ENCODE measurements at places on chromosomes 16 and 17.

DNA sequence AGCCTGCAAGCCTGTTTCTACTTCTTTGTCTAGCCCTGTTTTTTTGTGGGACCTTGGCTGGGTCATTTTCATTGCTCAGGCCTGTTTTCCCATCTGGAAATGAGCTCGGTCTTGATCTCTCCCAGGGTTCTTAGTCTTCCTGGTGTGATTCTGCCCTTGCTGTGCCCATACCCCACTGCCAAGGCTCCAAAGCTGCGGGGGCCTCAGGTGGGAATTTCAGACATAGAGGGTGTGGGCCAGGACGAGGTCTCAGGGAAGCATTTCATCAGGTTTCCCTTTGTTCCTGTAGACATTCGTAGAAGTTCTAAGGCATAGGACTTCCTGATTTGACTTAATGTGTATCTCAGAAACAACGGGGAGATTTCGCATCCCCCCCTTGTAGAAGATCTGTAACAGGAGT, 5.8 kb downstream of the MPRIP start:
- no peak for DNase-seq

DNA sequence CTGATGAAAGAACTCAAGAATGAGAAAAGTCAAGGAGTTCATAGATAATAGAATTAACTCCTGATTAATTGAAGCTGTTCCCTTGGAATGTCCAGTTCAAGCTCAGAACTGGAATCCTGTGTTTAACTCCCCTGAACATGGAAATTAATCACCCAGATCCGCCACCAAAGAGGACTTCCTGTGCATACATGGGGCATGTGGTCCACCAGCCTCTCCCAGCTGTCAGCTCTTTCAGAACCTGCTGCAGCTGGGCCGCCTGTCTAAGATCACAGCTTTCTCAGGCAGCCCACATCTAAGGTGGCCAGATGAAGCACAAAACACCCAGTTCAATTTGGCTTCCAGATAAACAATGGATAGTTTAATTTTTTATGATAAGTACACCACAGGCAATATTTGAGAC, 203.7 kb upstream of the COX10 start:
- DNase-seq = no peak

GRCh38 chr17:33848433-33848832, 406.7 kb upstream of the CCL2 start:
- DNase-seq = no peak

DNA sequence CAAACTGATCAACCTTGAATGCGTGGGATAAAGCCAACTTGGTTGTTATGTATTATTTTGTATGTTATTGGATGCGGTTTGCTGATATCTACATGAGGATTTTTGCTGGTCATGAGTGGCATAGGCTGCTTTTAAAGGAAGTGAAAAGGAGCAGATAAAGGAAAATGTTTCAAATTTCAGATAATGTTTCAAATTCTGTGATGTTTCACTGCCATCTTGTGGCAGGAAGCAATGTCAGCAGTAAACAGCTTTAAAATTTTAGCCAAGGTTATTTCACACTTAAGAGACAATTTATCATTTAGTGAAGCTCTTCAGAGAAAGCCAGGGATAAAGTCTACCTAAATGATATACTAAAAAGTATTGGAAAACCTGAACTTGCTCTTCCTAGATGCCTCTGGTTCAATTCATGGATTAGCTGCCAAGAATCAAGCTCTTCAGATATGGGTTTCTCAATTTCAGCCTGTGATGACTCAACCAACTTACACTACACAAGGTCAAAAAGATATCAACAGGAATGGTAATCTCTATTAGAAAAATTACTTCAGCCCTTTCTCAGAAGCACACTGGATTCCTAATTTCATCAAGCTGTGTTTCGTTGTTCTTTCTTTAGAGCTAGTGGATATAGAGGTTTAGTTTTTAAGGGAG, 136.0 kb upstream of the C17orf78 start:
- DNase-seq = no peak

DNA sequence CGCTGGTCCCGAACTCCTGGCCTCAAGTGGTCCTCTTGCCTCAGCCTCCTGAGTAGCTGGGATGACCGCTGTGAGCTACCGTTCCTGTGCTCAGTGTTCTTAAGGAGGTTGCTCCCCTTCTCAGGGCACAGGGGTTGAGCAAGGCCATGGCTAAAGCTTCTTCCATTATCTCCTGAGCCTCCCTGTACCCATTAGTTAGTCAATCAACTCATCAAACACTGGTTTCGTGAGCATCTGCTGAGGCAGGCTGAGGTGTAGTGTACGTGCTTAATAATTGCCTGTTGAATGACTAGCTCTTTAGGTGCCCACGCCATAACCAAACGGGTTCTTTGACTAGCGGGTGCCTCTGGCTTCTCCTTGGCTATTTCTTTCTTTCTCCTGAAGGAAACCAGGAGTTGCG, 11.7 kb downstream of the SGCA start:
- DNase-seq = no peak

- no peak for DNase-seq
These were observed 87.8 kb downstream of the SPAG9 start for GRCh38 chr17:51032850-51033249.

GRCh38 chr16:67529582-67530012, 968 bp downstream of the RIPOR1 start:
- DNase-seq = no peak

DNA sequence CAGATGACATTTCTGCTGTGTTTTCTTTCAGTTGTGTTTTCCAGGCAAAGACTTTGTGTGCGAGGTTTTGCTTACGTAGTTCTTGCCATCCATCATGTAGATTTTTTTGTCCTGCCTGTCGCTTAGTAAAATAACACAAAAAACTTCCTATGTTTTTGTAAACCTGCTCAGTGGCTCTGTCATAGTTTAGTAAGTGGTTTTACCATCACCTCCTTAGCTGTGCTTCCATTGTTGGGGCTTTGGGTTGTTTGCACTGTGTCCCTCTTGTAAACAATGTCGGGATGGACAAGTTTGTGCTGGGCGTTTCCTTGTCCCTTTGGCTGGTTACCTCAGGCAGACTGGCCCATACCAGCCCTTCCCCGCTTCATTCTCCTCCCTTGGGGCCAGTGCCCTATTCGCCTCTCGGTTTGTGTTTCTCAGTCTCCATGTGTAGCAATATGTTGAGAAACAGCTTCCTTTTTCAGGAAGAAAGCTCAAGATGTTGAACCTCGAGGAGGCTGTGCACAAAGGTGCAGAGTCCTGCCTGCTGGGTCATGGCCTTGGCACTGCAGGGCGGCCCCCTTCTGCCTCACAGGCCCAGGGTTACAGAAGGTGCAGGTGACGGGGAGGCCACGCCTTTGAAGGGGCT, 74.6 kb downstream of the KSR1 start:
- no peak for DNase-seq

- no peak for DNase-seq
These were observed 5.6 kb upstream of the DCAF7 start for GRCh38 chr17:63544467-63545301.

DNA sequence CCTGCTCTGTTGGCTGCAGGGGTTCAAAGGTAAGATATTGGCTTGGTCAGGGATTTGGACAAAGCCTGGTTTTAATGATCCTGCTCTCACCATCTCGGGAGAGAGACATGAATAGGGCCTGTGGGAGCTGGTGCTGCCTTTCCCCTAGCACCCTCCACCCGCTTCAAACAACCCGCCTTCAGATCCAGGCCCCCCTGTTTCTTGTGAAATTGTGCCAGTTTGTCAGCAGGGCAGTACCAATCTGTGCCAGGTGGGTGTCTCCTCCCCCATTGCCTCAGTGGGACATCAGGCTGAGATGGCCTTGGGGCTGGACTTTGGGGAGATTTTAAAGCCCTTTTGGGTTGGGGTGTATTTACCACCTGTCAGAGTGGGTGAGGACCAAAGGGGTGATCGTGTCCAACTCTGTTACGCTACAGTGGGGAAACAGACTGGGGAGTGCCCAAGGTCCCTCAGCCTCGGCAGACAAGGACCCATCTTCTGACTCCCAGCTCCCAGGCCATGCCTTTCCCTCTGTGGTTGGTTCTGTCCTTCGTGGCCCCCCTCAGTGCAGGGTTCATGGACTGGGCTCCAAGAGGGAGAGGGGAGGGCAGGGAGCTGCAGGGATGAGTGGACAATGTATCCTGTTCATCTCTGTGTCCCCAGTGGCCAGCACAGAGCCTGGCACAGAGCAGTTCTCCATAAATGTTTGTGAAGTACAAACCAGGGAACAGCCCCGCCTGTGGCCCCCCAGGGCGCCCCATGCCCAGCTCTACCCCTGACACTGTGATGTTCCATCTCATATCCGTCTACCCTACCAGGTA, 3.3 kb downstream of the ARHGAP23 start:
- peak; percentile 97 for DNase-seq

DNA sequence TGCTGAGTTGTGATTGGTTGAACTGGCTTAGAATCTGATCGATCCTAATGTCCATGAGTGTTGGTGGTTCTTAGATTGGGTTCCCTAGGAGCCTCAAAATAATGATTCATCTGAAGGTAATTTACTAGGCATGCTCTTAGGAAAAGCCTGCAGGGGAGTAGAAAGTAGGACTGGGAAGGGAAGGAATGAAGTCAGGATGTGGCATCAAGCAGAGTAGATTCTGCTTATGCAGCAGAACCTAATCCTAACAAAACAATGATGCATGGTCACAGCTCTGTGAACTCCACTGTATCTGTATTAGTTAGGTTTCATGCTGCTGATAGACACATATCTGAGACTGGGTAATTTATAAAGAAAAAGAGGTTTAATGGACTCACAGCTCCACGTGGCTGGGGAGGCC, 132.5 kb downstream of the HS3ST2 start:
- no peak for DNase-seq

- DNase-seq = no peak
These were observed 405.5 kb upstream of the PSMD7 start for GRCh38 chr16:73891129-73891542.

DNA sequence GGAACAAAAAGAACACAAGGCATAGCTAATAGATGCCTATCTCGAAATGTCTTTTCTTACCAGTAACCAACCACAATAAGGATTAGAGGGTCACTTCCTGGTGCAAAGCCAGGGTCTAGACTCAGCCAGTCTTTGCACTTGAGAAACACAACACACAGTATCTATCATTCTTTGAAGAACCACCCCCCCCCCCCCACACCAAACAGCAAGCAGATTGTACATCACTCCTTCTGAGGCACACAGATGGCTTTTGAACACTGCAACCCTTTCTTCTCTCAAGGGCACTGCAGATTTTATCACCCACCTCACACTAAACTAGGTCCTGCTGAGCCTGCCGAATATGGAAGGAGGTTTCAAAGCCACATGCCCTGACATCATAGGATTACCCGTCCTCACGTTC, 145.6 kb downstream of the AATF start:
- no peak for DNase-seq

GRCh38 chr17:83079352-83079747, at the start of gene METRNL:
TSS of gene METRNL (plus strand) at chr17:83079609. CDS start at chr17:83079816, 207 bp downstream.
- DNase-seq = peak; percentile 43

- DNase-seq = no peak
These were observed 124.1 kb upstream of the TNRC6C start for GRCh38 chr17:77834170-77835115.

DNA sequence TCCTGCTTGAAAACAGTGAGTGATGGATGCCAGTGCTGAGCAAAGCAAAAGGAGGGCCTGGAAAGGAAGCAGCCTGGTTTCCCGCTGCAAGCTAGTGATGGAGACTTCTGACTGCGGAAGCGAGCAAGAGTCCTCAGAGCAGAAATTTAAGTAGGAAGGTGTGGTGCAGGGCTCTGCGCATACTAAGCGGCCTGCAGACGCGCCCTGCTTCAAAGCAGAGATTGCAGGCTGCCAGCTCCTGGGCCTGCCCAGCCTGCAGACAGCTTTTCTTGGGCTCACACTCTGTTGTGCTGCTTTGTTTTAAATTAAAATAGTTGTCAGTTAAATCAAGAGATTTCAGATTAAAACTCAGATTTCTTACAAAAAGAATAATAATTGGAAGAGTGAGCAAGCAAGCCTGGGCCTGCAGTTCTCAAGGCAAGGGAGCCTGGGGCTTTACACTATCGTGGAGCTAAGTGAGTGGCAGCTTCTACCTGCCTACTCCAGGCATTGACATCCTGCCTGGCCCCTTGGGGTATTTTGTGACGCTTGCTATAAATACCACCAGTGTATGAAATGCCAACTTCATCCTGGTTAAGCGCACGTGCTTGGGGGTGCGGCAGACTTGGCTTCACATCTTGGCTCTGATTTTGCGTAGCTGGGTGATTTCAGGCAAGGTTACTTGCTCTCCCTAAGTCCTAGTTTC, 237.3 kb downstream of the XYLT1 start:
- DNase-seq = no peak

GRCh38 chr16:12681653-12682052, 122.0 kb downstream of the CPPED1 start:
- no peak for DNase-seq

DNA sequence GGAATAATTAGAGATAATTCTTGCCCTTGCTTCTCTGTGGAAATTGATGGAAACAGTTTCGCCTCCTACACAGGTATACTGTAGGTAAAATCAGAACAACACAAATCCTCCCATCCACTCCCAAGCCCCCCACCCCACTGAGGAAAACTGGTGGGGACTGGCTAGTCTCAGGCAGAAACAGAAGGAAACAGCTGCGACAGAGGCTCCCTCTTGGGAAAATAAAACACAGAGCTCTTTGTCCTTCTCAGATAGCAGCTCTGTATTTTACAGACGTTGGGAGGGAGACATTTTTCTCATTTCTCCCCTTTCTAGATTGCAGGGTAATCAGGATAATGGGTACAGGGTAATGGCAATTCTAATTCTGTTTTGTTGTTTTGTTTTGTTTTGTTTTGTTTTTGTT, 1.1 kb downstream of the SLFN13 start:
- no peak for DNase-seq

DNA sequence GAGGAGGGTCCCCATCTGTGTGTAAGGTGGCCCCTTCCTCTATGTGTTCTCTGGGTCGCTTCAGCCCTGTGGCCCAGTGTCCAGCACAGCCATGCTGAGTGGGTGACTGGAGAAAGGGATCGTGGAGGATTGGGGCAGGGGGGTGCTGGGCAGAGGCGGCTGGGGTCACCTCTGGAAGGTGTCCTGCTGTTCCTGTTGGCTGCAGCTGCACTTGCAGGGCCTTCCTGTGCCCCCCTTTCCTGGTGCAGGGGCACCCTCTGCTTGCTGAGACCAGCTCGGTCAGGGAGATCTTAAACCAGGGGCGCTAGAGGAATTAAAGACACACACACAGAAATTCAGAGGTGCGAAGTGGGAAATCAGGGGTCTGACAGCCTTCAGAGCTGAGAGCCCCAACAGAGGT, 11.1 kb downstream of the IL32 start:
- no peak for DNase-seq

- no peak for DNase-seq
These were observed 324.7 kb upstream of the C16orf82 start for GRCh38 chr16:26742040-26742439.

- no peak for DNase-seq
These were observed 526 bp downstream of the MRPS23 start for GRCh38 chr17:57849163-57849873.

Data from dorsolateral prefrontal cortex (tissue), 122 donors.